ENCODE measurements at places on chromosomes 2 and 18.

- no peak for DNase-seq
Measured at GRCh38 chr2:120100627-120101026, 87.8 kb downstream of the EPB41L5 start.

- no peak for DNase-seq
Measured at GRCh38 chr2:110149330-110150220, 34.0 kb upstream of the MALL start.

DNA sequence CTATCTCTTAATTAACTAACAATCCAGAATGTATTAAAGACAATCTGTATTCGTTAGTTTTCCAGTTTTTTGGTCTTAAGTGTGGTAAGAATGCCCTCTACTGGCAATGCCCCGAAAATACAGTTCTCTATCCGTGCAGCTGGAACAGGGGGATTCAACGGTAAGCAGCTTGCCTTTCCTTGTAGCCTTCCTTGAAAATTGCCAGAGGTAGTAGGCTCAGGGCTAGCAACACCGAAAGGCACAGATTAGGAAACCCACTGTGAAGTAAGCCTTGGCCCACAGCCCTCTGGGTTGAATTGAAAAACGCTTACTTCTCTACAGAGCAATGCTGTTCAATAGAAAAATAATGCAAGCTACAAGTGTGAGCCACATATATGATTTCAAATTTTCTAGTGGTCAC is 17.1 kb upstream of the VPS4B start:
- DNase-seq, result peak; percentile 82

DNA sequence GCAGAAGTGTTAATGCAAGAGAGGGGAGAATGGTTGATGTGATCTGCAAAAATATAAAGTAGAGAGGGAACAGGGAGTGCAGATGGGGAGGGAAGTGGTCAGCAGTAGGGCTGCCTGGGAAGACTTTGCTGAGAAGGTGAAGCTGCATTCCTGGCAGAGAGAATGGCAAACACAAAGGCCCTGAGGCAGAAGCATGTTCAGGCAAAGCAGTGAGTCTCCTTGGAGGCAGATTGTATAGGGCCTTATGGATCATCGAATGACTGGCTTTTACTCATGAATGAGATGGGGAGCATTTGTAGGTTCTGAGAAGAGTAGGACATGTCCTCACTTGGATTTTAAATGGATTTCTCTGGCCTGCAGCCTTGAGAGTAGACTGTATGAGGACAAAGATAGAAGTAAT is 9.5 kb downstream of the ITGA6 start:
- DNase-seq, result no peak

GRCh38 chr2:228657807-228658402 is 476.4 kb upstream of the SPHKAP start:
- DNase-seq, result no peak

DNA sequence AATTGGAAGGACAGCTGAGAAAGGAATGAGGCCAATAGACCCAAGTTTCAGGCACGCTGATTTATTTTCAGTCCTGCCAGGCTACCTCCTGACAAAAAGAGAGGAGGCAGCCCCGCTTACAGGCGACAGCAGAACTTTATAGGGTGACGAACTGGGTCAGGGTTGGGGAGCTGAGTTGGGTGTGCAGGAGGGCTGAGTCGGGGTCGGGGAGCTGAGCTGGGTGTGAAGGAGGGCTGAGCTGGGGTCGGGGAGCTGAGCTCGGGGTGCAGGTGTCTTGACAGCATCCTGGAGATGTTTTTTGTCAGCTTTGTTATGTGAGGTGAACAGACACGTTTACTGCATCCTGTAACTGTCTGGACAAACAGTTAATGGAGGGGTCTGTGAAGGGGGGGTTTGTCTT is 342.2 kb downstream of the ADCYAP1 start:
- DNase-seq, result no peak

DNA sequence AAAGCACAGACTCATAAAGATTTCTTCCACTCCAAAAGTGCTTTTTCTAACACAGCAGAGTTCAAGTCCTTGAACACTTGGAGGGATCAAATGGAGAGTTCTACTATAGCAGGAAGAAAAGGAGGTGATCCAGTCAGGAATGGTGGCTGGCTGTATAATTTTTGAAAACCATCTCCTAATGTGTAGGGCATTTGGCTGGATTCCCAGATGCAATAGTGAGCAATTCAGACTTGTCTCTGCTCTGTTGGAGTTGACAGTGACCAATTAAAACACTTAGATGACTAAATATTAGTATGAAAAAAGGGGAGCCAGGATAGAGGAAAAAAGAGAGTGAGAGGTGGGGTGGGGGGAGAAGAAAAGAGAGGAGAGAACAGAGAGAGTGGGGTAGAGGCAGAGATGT is 5.3 kb upstream of the G6PC2 start:
- DNase-seq, result no peak

DNA sequence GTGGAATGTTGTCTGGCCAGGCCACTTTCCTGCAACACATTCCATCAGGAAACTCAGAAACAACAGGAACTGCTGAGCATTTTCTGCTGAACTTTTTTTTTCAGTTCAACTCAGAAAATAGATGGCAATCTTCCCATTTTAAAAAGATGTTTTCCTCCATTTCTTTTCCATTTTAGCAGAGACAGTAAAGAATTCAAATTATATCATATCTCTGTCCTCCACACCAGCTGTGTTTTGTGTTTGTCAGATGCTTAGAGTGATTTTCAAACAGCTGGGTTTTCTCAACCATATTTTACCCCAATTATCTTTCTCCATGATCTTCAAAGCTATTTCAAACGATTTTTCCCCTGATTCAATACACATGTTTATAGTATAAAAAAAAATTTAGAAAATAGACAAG is 713.4 kb downstream of the LRRTM4 start:
- DNase-seq, result no peak

GRCh38 chr2:233711312-233712008 is 1.2 kb upstream of the UGT1A5 start:
- no peak for DNase-seq

DNA sequence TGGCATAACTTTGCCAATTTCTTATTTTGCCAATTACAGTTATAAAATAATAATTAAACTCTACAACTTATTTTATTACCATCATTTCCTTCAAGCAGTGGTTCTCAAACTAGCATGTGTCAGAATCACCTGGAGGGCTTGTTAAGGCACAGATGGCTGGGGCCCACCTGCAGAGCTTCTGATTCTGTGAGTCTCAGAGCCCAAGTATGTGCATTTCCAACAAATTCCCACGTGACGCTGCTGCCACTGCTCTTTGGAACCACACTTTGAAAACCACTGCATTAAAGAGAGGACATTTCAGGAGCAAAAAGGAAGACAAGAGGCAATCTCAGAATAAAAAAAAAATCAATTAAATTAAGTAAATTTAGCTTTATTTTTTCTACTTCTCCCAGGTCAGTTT is 94.0 kb upstream of the HNRNPA3 start:
- no peak for DNase-seq

- no peak for DNase-seq
Measured at GRCh38 chr2:106596844-106597243, 109.7 kb downstream of the CD8B2 start.

GRCh38 chr2:8121022-8121825 is 560.6 kb upstream of the ID2 start:
- DNase-seq, result no peak

DNA sequence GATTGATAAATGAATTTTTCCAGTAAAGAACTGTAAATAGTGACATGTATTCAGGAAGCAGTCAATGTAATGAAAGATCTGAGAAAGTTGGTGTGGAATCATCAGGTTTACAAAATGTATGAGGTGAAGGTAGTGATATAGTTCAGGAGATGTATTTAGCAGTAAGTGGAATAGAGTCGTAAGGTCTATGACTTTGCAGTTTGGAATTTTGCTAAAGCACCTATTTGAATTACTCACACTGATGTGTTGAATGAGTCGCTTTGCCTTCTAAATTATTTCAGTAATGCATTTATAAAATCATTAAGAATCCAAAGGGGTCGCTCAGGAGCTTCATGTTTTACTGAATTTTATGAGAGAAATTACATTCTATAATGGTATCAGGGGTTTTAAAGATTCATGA is 713.7 kb downstream of the DSC3 start:
- DNase-seq, result no peak

DNA sequence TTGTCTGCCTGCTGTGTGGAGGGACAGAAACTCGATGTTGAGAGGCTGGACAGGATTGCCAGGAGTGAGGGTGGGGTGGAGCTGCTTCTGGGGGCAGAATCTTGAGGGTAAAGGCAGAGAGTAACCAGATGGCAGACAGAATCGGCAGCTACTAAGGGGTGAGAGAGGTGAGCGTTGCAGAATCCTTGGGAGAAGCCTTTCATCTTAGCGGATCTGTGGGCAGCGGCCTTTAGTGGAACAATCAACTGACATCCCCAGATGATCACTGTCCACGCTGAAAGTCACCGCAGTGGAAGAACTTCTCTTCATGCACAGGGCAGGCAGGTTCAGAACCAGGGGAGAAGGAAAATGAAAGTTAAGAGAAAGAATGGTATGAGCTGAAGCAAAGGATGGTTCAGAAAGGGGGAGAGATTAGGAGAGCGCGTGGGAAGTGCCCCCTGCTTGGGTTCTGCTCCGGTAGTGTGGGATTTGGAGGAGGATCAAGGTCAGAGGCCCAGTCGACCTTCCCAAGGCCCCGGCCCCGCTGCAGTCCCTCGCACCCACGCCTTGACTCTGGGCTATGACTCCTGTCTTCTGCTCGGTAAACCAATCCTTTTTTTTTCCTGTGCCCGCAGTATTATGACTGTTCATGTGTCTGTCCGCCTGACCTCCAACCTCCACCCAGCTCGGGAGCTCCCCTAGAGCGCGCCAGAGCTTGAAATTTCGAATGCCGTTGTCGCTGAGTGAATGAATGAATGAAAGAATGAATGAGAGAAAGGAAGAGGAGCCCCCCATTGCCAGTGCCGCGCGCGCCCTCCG is 584 bp downstream of the BOLA3 start:
- DNase-seq, result no peak

DNA sequence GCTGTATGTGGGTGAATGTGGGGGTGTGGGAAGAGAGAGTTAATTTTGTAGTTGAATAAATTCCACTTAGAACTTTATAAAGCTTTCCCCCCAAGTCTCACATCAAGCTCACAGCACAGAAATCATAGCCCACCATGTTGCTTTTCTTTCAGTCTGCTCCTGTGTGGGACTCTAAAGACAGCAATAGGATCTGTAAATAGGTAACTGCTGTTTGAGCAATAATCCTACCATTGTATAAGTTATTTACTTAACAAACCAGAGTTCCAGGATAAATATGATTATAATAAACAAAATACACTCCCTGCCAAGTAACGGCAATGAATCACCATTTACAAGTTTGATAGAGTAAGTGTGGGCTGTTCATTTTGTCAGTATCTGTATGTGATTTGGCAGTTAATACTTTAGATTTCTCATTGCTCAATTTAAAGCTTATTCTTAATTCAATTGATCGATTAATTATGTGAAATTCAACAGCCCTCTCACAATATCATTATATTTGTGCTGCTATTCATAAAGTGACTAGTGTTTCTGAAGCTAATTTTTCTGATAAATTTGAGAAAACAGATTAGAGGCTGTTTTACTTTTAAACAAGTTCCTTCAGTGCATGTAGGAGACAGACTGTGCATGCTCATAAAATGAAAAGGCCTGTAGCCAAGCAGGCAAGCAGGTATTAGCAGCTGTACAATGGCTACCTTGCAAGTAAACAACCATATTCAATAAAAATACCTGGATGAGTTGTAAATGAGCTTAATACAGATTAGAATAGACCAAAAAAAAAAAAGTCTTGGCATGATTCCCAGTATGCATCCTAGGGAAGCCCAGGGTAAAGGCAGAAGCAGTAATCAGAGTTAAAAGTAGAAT is 142.7 kb downstream of the PDE11A start:
- no peak for DNase-seq

All from hippocampal formation (tissue), 2 donors.